Endodermal cell (in vitro differentiated cells): ENCODE measurements at places on chromosomes 12 and 14. TPM values are rescaled to one million over a fixed set of nuclear protein-coding genes. Genes with fewer than 3 reads are reported as not detected.

DNA sequence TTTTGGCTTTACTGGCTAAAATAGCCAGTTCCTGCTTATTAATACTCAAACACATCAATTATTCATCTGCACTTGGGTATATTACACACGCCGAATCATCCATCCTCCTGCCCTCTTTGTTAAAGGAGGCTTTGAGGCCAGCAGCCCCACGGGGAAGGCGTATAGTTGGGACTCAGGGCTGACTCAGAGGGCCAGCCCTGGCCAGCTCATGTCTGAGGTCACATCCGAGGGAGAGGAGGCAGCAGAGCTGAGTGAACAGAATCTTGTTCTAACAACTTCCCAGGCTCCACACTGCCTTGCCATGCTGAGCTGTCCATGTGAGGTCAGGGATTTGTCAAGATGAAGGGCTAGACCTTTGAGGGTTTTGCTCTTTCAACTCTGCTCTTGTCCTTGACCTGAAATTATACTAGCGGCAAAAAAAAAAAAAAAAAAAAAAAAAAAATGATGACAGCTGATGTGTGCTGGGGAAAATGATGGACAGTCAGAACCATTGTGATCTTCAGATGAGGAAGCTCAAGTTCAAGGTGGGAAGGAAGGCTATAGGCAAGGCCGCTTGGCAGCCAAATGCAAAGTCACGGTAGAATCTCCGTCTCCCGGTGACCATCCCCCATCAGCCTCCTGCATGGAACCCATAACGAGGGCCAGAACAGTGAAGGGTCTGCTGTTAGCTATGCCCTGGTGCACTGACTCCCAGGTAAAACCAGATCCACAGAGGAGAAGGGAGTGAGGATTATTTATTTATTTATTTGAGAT is 12.5 kb upstream of the MARK3 start:
- no peak overlapping the region for H3K4me3 ChIP-seq
- no peaks in the 10 kb centered on the region for H3K36me3 ChIP-seq
- no peak for DNase-seq
- H3K4me1 ChIP-seq = no peaks in the 10 kb centered on the region

DNA sequence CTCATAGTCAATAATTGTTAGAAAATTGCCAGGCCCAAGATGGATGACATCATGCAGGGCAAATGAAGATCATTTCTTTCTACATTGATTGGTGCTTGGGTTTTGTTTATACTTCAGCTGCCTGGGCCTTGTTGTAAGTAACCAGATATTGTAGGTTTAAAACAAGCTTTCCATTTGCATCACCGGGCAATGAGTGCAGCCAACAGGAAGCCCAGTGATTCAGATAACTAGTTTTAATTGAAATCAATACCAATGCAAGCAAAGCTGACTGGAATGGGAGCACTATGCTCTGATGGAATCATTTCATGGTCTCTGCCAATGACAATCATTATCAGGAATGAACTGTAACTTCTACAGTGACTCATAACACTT is 279.3 kb downstream of the DUSP6 start:
- DNase-seq = no peak
- H3K27ac ChIP-seq = no peak overlapping the region
- no peaks in the 10 kb centered on the region for H3K4me1 ChIP-seq
- H3K27me3 ChIP-seq = no peaks in the 10 kb centered on the region

DNA sequence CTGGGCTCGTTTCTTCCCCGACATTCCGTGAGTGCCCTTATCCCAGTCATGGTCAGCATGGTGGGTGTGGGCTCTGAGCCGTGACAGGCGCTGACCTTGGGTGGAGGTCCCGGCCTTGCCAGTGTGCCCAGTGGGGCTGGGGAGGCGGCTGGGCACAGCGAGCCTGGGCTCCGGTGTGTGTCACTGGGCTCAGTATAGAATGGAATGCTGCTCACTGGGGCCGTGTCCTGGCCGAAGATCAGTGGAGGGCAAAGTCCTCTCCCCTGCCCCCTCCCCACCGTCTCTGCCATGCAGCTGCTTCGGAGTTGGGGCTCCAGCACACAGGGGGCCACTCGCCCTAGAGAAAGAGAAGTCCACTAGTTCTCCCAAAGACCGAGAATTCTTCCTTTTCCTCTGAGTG is 164.4 kb downstream of the TSPAN9 start:
- no peak overlapping the region for H3K4me3 ChIP-seq
- H3K27ac ChIP-seq = no peak overlapping the region
- DNase-seq = no peak
- peaks cover 3% of the 10 kb centered on the region for H3K4me1 ChIP-seq
- H3K27me3 ChIP-seq = no peaks in the 10 kb centered on the region

DNA sequence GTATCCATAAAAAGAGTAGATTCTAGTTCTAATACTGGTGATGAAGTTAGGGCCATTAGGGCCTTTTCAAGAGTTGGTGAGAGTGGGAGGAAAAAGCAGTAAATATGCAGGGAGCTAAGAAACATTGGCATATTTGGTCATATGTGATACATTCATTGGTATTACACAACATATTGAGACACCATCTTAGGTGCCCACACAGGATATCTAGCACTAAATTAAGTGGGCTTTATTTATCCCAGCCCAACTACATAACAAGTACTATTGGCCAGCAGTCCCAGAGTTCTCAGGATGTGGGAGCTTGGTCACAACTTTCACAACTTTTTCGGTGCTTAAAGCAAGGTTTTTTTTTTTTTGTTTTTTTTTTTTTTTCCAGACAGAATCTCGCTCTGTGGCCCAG is 2.0 kb upstream of the ING4 start:
- H3K36me3 ChIP-seq = peaks cover 39% of the 10 kb centered on the region
- no peak overlapping the region for H3K27ac ChIP-seq
- no peak for DNase-seq
- H3K4me1 ChIP-seq = peaks cover 2% of the 10 kb centered on the region
- H3K4me3 ChIP-seq = no peak overlapping the region
- H3K27me3 ChIP-seq = no peaks in the 10 kb centered on the region

GRCh38 chr14:57009585-57010515 is 199.6 kb upstream of the OTX2 start:
- H3K4me3 ChIP-seq = no peak overlapping the region
- no peaks in the 10 kb centered on the region for H3K36me3 ChIP-seq
- peaks cover 8% of the 10 kb centered on the region for H3K4me1 ChIP-seq

Gene TEX52
- 0.22 and 0.41 TPM in 2 replicates for total RNA-seq

DNA sequence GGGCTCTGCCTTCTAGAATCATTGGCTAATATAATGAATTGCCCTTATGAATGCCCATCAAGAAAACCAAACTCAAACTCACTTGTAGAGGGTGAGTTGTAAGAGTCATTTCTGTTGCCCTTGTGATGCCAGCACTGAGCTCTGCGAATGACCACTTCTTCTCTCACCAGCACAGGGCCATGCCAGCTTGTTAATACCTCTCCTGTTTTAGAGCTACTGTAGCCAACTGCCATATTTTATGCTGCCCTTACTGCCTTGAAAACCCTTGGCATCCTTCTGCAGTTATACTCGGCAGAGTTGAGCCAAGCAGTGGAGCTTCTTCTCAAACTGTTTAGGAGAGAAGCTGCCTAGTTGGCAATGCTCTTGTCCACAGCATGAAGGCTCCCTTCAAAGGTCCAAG is 8.1 kb downstream of the KRT75 start:
- H3K4me1 ChIP-seq = no peaks in the 10 kb centered on the region
- no peak for DNase-seq
- H3K36me3 ChIP-seq = no peaks in the 10 kb centered on the region
- H3K4me3 ChIP-seq = no peak overlapping the region
- no peak overlapping the region for H3K27ac ChIP-seq

Gene EPYC
- not detected in 2 replicates for total RNA-seq

DNA sequence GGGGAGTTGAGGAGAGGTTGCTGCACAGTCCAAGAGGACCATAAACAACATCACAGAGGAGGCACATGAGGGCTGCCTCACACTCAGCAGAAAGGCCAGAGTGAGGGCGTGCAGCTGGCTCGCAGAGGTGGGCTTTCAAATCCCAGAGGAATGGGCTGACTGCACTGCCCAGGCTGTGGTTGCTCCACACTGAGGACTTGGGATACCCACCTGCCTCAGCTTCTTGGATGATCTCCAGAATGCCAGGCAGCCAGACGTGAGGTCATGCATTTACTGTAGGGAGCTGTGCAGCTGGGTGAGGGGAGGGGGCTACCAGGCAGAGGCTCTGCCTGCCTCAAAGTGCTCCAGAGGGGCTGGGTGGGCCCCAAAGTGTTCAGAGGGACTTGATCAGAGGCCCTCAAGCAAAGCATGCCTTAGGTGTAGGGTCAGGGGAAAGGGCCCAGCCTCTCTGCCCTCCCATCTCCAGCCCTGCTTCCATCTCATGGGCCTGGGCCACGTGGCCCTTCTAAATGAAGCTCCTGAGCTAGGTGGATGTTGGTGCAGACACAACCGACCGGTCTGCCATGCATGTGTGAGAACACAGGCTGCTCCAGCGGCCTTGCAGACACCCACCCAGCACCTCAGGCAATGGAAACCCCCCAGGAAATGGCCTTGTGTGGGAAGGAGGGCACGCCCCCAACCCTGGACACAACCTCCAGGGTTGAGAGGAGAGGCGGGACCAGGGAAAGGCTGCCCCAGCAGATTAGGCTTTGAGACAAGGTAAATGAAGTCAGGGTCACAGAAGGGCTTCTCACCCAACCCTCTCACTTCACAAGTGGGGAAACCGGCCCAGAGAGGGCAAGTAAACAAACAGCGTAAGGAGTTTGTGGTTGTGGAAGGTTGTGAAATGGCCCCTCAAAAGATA is 90.8 kb downstream of the NTF3 start:
- no peak overlapping the region for H3K4me3 ChIP-seq
- H3K27me3 ChIP-seq = no peaks in the 10 kb centered on the region
- peak; percentile 38 for DNase-seq
- no peaks in the 10 kb centered on the region for H3K36me3 ChIP-seq
- H3K27ac ChIP-seq = no peak overlapping the region

Gene AQP6
- 0.19 to 0.20 TPM in 2 of 3 replicates, not detected in the other for total RNA-seq

Gene TSPAN9
- total RNA-seq = 73.5 and 80.8 TPM in 2 replicates

GRCh38 chr12:53735556-53735955 is 8.3 kb upstream of the CALCOCO1 start:
- no peaks in the 10 kb centered on the region for H3K4me1 ChIP-seq
- H3K36me3 ChIP-seq = no peaks in the 10 kb centered on the region
- H3K27me3 ChIP-seq = peaks cover 86% of the 10 kb centered on the region
- H3K27ac ChIP-seq = no peak overlapping the region

Gene CLEC1B
- total RNA-seq = not detected in 3 replicates

DNA sequence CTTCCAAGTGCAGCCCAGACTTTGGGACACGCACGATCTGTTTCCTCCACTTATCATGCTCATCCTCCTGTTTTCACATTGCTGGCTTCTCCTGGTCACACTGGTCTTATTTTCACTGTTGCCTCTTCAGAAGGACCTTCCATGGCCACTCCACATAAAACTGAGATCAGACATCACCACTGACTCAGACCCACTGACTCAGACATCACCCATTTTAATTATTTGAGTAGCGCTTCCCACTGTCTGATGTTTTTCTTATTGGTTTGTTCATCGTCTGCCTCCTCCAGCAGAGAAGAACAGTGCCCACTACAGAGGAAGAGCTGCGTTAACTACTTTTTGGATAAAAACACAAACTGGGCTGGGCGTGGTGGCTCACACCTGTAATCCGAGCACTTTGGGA is 270.5 kb upstream of the PWP1 start:
- no peaks in the 10 kb centered on the region for H3K36me3 ChIP-seq
- H3K4me3 ChIP-seq = no peak overlapping the region
- no peak for DNase-seq
- no peaks in the 10 kb centered on the region for H3K27me3 ChIP-seq
- no peak overlapping the region for H3K27ac ChIP-seq

GRCh38 chr12:2095878-2096277 is 43.1 kb downstream of the CACNA1C start:
- H3K27me3 ChIP-seq = no peaks in the 10 kb centered on the region
- H3K4me1 ChIP-seq = no peaks in the 10 kb centered on the region
- H3K4me3 ChIP-seq = no peak overlapping the region

- no peaks in the 10 kb centered on the region for H3K27me3 ChIP-seq
- no peak overlapping the region for H3K4me3 ChIP-seq
- peaks cover 17% of the 10 kb centered on the region for H3K4me1 ChIP-seq
- no peak overlapping the region for H3K27ac ChIP-seq
- peak; percentile 44 for DNase-seq
These were observed 32.4 kb downstream of the CCDC88C start for GRCh38 chr14:91385224-91385623.

Gene CIPC
- 19.1 to 22.5 TPM (median 22.5 TPM) in 3 replicates for total RNA-seq

DNA sequence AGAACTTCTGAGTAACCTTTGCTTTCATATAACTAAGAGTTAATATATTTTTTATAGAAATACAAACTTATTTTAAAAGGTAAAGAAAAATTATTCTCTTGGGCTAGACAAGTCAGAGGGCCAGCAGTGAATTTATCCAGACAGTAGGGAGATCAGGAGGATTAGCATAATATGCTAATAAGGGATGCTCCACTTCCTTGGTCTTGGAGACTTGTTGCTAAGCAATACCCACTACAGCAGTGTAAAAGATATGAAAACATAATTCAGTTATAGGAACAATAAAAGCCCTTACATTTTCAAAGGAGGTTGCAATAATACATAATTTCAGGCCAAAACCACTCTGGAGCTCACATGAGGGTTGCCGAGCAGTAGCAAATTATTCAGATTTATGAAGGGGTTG is 615.6 kb downstream of the KCNH5 start:
- H3K4me3 ChIP-seq = no peak overlapping the region
- no peaks in the 10 kb centered on the region for H3K36me3 ChIP-seq

DNA sequence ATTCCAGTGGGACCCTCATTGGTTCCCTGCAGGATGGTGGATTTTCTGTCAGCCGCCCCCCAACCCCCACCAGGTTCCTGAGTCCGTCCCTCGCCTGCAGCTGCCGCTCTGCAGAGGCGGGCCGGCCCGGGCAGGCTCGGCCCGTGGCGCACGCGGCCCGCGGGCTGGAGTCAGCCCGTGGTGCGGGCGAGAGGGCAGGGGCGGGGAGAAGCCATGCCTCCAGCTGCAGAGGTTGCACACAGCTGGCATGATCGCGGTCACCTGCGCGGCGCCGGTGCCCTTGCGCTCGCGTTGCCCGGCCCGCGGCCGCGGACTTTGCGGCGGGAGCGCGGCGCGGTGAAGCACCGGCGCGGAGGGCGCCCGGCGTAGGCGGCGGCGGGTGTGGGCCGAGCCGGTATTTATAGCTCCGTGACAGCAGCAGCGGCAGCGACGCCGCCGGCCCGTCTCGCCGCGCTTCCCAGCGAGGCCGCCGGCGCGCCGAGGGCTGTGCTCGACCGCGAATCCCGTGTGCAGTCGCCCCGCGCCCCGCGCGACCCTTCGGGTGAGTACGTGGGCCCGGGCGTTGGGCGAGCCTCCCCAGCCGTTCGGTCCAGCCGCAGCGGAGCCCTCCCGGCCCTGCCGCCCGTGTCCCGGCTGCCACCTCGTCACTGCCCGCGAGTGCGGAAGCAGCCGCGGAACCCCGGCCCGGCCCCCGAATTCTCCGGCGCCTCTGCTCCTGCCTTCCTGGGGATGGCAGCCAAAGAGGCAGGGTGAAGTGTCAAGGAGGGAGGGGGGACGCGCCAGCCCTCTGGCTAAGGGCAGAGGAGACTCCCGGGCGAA is at the start of gene TMEM117:
Gene TMEM117 (plus strand): TSS at position 426 of the 819 bp plus-strand sequence.
- DNase-seq = peak; percentile 89
- H3K36me3 ChIP-seq = no peaks in the 10 kb centered on the region
- H3K27me3 ChIP-seq = peaks cover 31% of the 10 kb centered on the region
- H3K27ac ChIP-seq = no peak within 1 kb of the TSS
